ENCODE measurements at places on chromosomes 3 and 15.

DNA sequence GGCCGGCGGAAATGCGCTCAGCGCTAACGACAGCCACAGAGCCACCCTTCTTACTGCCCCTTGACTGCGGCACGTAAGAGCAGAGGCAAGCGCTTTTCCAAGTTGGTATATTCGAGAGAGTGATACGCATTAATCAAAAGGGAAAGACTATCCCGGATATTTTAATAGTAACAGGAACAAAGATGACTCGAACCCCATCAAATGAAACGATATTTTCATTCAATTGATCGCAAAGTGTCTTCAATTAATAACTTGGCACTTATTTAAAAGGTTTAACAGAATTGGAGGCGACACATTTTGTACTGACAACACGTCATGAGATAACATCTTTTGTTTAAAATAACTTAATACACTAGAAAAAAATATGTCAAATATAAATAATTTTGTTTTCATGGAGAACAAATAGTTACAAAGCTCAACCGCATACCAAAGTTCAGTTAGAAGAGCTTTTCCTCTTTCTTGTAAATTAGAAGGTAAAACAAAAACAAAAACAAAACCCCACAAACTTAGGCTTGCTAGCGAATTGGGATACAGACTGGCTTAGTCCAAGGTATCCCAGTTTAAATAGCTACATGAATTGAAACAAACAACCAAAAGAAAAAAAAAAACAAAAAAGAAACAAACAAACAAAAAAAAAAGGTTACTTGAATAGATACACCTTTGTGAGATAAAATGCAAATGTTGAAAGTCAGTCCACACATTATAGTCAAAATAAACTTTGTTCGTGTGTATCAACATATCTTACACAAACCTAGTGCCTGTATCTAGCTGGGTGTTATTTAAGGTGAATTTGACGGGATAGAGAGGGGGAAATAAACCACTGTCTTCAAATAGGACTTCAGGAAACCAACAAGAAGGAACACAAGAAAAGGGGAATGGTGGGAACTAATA is 10.2 kb downstream of the SHOX2 start:
- peak; percentile 20 for DNase-seq

GRCh38 chr3:11498646-11499045 is 145.1 kb downstream of the VGLL4 start:
- DNase-seq = no peak

- no peak for DNase-seq
Observed at GRCh38 chr15:48930735-48931134, 33.0 kb downstream of the SHC4 start.

- DNase-seq = no peak
Observed at GRCh38 chr15:101267320-101268104, 9.8 kb downstream of the SELENOS start.

- DNase-seq = no peak
Observed at GRCh38 chr3:170426240-170426797, 7.7 kb downstream of the CLDN11 start.

- DNase-seq = no peak
Observed at GRCh38 chr3:26587571-26587970, 35.0 kb upstream of the LRRC3B start.

GRCh38 chr3:165983284-165983683 is 146.1 kb upstream of the BCHE start:
- DNase-seq = no peak
